ENCODE measurements at places on chromosomes 4 and X.

DNA sequence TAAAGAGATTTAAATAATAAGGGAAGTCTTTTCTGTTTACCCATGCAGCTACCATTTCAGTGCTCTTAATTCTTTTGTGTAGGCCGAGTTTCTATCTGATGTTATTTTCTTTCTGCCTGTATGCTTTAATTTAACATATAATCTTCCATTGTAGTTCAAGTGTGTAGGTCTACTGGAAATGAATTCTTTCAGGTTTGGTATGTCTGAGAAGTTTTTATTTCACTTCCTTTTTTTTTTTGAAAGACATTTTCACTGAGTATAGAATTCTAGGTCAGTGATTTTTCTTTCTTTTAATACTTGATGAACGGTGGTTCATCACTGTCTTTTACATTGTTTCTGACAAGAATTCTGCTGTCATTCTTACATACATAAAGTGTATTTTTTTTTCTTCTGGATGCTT is 42.1 kb downstream of the VAMP7 start:
- DNase-seq = no peak

DNA sequence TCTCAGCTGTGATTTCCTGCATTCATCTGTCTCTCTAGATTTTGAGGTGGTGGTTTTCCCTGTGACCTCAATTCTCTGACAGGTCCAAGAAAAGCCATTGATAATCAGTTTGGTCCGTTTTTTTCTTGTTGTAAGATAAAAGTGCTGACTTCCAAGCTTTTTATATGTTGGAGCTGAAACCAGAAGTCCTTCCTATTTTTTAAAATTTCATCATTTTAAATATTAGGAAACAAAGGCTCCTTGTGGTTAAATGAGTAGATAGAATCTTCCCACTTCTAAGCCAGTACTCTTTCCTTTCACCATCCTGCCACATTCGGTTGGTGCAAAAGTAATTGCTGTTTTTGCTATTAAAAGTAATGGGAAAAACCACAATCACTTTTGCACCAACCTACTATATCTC is 18.3 kb downstream of the RNF175 start:
- no peak for DNase-seq

DNA sequence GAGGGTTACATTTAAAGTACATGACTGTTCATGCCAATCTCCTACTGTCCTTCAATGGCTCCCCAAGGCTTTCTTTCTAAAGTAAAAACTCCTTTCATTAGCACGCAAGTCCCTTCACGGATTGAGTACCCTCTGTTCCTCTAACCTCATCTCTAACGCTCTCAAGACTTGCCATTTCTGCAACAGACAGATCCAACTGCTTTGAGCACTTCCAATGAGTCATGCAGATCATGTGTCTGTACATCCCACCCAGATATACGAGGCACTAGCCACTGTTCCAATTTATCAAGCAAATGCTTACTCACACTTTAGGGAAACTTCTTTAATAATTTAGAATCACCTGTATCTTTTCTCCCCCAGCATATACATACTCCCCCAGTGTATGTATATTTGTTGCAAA is 332.5 kb upstream of the ZFP42 start:
- no peak for DNase-seq

- no peak for DNase-seq
Observed at GRCh38 chrX:118212817-118213183, 96.2 kb upstream of the KLHL13 start.

GRCh38 chrX:130304587-130305368 is 34.9 kb upstream of the SLC25A14 start:
- no peak for DNase-seq

DNA sequence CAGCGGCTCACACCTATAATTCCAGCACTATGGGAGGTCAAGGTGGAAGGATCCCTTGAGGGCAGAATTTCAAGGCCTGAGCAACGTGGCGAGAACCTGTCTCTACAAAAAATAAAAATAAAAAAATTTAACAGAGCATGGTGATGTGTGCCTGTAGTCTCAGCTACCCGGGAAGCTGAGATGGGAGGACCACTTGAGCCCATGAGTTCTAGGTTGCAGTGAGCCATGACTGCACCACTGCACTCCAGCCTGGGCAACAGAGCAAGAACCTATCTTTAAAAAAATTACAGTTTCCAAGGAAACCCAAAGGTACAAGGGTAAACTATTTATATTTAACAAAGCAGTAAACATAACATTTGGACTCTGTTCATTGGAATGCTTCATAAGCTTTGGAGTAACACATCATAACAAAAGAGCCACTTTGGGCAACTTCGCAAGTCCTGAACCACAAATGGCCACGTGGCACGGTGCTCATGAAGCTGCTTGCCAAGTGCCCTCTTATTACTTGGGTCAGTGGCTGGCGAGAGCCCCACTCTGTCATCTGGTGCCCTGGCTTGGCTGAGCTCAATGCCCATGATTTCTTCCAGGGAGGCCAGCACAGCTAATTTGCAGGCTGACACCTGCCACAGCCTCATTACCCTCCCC is 165.6 kb downstream of the SH3KBP1 start:
- DNase-seq = no peak

- DNase-seq = no peak
Observed at GRCh38 chrX:154439841-154440240, 2.9 kb downstream of the GDI1 start.

DNA sequence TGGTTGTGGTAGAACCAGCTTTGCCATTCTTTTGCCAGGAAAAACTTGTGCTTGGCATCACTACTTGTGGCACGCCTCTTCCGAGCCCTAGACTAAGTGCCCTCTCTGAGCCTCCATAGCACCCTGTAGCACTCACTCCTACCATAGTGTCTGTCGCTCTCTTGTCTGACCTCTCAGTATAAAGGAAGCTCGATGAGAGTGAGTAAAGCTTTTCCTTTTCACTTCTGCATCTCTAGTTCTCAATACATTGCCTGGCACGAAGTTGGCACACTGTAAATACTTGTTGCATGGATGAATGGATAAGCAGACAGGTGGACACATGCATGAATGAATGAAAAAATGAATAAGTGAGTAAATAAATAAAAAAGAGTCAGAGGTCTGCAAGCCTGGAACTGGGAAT is 48.3 kb downstream of the TLR10 start:
- no peak for DNase-seq

- DNase-seq = no peak
Observed at GRCh38 chrX:116318672-116319071, 117.7 kb upstream of the SLC6A14 start.

GRCh38 chr4:167985565-167985964 is 106.8 kb upstream of the ANXA10 start:
- no peak for DNase-seq

DNA sequence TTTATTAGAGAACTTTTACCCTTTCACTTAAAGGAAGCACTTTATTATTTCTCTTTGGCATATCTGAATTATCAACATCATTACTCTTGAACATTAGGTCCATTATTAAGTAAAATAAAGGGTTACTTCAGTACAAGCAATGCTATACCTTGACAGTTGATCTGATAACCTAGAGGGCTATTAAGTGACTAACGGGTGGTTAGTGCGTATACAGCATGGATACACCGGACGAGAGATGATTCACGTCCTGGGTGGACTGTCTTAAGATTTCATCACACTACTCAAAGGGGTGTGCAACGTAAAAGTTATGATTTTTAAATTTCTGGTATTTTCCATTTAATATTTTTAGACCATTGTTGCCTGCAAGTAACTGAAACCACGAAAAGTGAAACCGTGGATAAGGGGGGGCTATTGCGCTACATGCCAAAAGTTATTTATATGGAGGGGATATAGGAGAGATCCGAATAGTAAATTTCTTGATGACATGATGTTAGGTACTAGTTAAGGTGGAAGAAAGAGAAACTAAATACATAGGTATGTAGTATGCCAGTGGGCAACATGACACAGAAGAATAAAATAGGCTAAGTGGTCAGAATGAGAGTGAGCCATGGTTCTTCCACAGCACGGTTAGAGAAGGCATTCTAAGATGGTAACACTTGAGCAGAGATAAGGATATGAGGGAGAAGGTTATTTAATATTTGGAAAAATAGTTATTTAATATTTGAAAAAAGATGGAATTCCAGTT is 230.8 kb upstream of the ANKRD50 start:
- DNase-seq = no peak

Measured in right cardiac atrium (tissue), 5 donors.